ENCODE measurements at places on chromosomes 11 and 22.

- DNase-seq, result no peak
Measured at GRCh38 chr22:30087611-30088010, 7.3 kb downstream of the HORMAD2 start.

- DNase-seq, result no peak
Measured at GRCh38 chr11:127470306-127470884, 469.8 kb upstream of the KIRREL3 start.

DNA sequence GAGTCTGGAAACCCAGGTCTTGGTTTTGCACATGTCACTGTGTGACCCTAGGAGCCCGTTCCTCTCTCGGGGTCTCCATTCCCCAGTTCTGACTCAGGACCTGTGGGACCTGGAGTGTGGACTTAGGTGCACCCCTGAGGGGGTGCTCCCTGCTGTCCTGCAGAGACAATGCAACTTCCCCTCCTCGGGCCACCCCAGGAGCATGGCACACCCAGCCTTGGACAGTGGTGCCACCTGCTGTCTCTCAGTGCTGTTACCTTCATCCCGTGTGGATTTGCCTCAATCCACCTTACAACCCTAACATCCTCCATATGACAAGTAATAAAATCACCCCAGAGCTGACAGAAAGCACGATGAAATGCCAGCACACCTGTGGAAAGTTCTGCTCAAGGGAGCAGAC lies 27.5 kb upstream of the CRYBB3 start:
- DNase-seq, result no peak

- DNase-seq, result no peak
Measured at GRCh38 chr11:84130646-84131427, 844.7 kb upstream of the CCDC90B start.

DNA sequence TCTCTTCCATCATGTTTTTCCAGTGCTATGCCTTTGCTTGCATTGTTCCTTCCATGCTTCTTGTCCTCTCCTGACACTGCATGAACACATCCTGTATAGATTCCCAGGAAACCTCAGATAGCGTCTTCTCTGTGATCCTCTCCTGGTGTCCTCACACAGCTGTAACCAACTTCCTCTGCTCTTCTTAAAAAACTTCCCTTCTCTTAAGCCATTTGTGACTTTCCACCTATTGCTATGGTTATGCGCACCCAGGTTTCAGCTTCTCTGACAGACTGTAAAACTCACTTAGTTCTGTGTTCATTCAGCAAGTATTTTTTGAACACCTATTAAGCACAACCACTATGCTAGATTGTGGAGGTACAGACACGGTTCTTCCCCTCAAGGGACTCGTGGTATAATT lies 5.1 kb upstream of the APLP2 start:
- no peak for DNase-seq

- no peak for DNase-seq
Measured at GRCh38 chr11:57133366-57134038, 48.3 kb upstream of the LRRC55 start.

DNA sequence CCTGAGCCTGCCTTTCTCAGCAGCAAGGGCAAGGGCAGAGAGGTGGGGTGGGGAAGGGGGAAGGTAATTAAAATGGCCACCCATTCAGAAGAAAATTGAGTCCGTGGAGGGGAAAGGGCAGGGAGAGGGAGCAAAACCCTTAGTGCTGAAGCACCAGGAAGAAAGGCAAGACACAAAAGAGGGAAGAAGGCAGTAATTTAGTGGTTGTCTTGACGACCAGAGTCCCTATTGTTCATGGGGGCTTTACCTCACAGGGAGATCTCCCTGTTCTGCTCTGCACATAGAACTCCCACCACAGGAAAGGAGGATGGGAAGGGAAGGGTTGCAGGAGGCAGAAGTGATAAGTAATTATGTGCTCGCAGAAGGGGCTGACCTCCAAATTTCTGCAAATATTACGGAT lies 23.4 kb downstream of the SNX19 start:
- no peak for DNase-seq

DNA sequence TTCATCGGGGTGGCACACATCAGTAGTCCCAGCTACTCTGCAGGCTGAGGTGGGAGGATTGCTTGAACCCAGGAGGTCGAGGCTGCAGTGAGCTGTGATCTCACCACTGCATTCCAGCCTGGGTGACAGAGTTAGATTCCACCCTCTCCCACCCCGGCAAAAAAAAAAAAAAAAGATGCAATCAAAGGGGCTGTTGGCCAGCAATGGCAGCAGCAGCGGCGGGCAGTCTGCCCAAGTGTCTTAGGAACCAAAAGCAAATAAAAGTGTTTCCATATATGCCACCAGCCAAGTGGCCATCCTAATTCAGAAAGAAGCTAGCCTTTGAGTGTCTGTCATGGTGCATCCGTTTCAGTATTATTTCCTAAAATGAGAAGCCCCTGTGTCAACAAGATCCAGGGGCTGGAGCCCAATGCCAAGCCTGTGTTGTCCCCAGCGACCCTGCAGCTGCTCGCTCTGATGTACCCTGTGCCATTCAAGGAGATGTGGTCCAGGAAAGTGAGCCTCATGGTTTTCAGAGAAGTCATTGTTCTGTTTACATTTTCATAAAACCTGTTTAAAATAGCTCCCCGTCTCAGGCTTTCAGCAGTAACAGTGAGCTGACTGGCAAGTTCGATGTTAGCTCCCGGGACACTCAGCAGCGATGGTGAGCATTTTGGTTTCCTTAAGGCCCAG lies 12.5 kb downstream of the CDPF1 start:
- no peak for DNase-seq

GRCh38 chr11:14578541-14578956 lies 58.4 kb upstream of the PSMA1 start:
- peak; percentile 45 for DNase-seq

- DNase-seq, result no peak
Measured at GRCh38 chr22:30990690-30991089, 21.6 kb downstream of the TUG1 start.

- no peak for DNase-seq
Measured at GRCh38 chr11:85301895-85302678, 325.1 kb downstream of the DLG2 start.

DNA sequence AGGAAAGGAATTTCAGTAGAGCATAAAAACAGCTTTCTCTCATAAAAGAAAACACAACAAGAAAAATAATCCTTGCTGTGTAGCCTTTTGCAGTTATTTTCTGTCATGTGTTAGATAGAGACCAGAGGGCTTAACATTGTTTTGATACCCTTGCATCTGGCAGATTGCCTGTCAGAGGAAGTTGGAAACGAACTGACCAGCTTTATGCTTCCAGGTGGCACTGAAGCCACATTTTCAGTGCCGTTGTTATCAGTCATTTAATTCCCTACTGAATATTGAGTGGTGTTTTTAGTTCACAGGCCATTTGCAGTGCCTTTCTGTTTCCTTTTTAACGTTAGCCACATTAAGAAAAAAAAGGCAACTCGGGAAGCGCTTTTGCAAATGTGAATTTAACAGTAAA lies 21.5 kb upstream of the RAG2 start:
- peak; percentile 31 for DNase-seq

DNA sequence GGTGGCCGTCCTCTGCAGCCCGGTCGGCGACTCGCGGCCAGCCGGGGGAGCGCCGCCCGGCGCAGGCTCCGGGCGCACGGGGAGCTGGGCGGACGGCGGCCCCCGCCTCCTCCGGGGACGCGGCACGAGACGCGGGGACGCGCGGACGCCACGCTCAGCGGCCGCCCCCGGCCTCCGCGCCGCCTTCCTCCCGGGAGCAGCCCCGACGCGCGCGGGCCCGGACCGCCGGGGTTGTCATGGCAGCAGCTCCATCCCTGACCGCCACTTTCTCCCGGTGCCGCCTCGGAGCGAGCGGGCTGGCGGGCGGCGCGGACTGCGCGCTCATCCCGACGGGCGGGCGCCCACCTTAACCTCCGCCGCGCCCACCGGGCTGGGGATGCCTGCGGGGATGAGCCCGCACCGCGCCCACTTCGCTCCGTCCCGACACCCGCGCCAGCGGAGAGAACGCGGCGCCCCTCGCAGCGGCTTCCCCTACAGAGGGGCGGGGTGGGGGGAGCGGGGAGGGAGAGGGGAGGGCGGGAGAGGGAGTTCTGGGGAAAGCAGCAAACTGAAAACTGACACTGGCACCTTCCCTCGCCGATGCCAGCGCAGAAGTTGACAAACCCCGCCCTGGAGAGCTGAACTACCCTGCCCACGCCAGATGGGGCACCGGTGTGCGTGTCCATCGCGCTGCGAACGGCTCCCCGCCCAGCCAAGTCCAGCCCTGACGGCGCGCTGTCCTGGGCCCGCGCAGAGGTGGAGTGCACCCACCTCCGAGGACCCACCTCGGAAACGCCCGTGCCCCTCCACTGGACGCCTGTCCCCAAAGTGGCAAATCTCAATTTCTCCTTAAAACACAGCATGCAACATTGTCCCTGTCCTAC lies 588.4 kb downstream of the OPCML start:
- no peak for DNase-seq

DNA sequence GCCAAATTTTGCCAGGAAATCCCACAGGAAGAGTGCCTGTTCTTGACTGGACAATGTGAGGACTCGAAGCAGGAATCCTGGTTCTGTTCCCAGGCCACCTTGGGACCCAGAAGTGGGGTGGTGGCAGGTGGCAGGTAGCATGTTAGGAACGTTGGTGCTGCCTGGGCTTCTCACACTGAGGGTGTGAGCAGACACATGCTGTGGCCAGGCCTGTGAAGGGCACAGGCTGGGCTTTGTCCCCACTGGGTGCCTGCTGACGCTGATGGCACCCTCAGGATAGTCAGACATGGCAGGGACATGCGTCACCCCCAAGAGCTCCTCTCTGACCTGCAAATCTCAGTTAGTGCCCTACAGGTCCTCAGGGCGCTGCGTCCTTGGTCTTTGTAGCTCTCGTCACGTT lies 21.1 kb upstream of the NECTIN1 start:
- no peak for DNase-seq

GRCh38 chr11:78429660-78430059 lies 12.0 kb upstream of the GAB2 start:
- no peak for DNase-seq

All from femur (tissue), 1 donor.